Head of caudate nucleus (tissue), 42 donors: ENCODE measurements at places on chromosomes 7 and 10.
A peak's percentile ranks its signal among the peaks of the same experiment; 100 is the strongest.

DNA sequence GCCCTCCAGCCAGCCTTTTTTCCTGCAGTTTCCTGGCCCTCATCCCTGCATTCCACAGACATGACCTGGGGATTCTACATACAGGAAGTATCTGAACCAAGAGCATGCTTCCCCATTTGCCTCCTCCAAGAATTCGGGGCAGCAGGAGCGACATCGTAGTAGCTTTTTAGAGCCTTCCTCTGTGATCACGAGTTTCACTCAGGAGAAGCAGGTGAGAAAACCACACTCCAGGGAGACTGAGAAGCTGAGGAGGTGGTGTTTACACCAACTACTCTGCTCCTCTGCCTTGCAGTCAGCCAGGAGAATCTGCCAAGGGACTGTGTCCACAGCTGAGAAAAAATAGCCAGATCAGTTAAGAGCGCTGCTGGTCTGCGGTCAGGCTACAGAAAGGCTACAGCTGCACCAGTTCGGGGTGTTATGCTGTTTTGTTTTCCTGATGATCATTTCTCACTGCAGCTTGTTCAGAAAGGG, 54.1 kb downstream of the HSPA12A start:
- DNase-seq: no peak

GRCh38 chr7:32062150-32062549, 8.1 kb downstream of the PDE1C start:
- peak; percentile 81 for DNase-seq

- DNase-seq: no peak
Observed at GRCh38 chr10:7243139-7243538, 167.7 kb downstream of the SFMBT2 start.

DNA sequence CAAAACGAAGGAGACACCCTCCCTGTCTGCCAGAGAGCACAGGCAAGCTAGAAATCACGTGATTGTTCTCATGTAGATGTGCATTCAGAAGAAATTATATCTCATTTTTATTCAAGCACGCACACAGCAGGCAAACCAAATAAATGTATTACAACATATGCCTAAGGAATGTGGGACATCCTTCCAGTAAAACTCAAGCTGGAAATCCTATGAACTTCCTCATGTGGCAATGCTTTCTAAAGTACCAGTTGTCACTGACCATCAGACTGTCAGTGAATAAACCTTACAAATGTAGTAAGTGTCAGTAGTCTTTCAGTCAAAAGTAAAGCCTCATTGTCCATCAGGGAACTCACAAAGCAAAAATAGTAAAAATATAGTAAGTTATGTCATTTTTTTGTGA, 350.1 kb upstream of the POM121L12 start:
- no peak for DNase-seq

- no peak for DNase-seq
Observed at GRCh38 chr10:49228677-49229076, 40.5 kb upstream of the TMEM273 start.

- DNase-seq: no peak
Observed at GRCh38 chr7:50864694-50865093, 82.0 kb upstream of the GRB10 start.

DNA sequence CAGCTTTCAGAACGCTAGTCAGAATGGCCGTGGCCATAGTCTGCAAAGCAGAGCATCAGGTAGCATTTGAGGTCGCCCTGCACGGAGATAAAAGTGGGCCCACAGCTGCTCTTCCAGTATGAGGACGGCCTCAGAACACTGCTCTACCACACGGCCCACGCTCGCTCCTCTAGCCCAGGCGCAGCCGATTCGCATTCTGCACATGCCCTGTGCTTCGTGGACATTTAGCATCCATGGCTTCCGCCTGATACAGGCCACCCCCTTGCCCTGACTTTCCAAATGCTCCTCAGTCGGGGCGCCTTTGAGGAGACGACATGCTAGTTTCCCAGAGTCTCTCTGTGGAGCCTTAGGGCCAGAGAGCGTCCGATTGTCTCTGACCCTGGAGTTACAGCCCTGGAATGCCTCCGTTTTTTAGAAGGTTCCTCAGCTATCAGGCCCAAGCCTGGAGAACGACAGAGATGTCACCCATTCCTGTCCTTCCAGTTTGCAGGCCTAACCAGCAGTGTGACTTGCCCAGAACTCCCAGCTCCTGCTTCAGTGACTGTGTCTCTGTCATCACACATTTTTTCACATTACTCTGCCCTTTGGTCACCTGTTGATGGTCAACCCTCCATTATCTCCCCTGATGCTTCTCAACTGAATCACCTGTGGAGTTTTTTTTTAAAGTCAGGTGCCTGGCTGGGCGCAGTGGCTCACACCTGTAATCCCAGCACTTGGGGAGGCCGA, 14.3 kb downstream of the STRA8 start:
- no peak for DNase-seq

- DNase-seq: no peak
Observed at GRCh38 chr10:123888256-123888655, 3.4 kb downstream of the CPXM2 start.

- DNase-seq: peak; percentile 22
Observed at GRCh38 chr7:121485467-121486243, 89.5 kb upstream of the FAM3C start.

GRCh38 chr7:7249814-7250213, 67.5 kb downstream of the C1GALT1 start:
- DNase-seq: no peak
